IMR-90 (cell line): ENCODE measurements at places on chromosomes 7 and 10. TPM values are rescaled to one million over a fixed set of nuclear protein-coding genes. Genes with fewer than 3 reads are reported as not detected.

HYAL4 gene
- not detected in 2 replicates for total RNA-seq

MARVELD1 gene
- total RNA-seq: 12.0 and 15.6 TPM in 2 replicates

SUPV3L1 gene
- 22.5 and 24.4 TPM in 2 replicates for total RNA-seq

SPOCK2 gene
- total RNA-seq: not detected in 2 replicates

TET1 gene
- total RNA-seq: 4.3 and 5.6 TPM in 2 replicates

CLCN1 gene
- total RNA-seq: not detected in 2 replicates

LRRC4 gene
- total RNA-seq: 0.54 and 0.56 TPM in 2 replicates

NUPR2 gene
- total RNA-seq: not detected in 2 replicates

SPDYE9 gene
- not detected in 2 replicates for total RNA-seq

DNA sequence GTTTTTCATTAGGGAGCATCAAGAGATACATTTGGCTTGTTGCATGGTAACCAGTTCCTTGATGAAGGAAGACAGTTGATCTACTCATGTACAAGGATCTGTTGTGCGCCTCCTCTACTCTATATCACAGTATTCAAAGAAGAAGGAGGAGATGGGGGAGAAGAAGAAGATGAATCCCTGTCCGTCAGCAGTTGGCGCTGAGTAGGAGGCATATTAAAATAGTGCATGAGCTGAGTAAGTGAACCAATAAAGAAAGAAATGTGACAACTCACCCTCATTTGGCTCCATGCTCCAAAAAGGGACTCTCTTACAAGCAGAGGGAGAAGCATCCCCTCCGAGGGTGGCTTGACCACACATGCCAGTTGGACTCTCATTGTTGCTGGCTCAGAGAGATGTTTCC is 20.1 kb downstream of the NPS start:
- H3K36me3 ChIP-seq: no peaks in the 10 kb centered on the region
- no peaks in the 10 kb centered on the region for H3K4me1 ChIP-seq
- no peak overlapping the region for H3K4me3 ChIP-seq
- no peak for DNase-seq

- H3K36me3 ChIP-seq: no peaks in the 10 kb centered on the region
- no peaks in the 10 kb centered on the region for H3K4me1 ChIP-seq
- DNase-seq: no peak
- H3K4me3 ChIP-seq: no peak overlapping the region
- H3K27ac ChIP-seq: no peak overlapping the region
- H3K27me3 ChIP-seq: no peaks in the 10 kb centered on the region
These were observed 229.8 kb upstream of the NPY start for GRCh38 chr7:24054236-24054635.

- H3K4me1 ChIP-seq: no peaks in the 10 kb centered on the region
- H3K4me3 ChIP-seq: no peak overlapping the region
- no peaks in the 10 kb centered on the region for H3K36me3 ChIP-seq
- no peak for DNase-seq
- H3K27me3 ChIP-seq: no peaks in the 10 kb centered on the region; the same call in 1 of the 2 replicates
These were observed 11.6 kb upstream of the PRKCQ start for GRCh38 chr10:6591668-6592067.

DNA sequence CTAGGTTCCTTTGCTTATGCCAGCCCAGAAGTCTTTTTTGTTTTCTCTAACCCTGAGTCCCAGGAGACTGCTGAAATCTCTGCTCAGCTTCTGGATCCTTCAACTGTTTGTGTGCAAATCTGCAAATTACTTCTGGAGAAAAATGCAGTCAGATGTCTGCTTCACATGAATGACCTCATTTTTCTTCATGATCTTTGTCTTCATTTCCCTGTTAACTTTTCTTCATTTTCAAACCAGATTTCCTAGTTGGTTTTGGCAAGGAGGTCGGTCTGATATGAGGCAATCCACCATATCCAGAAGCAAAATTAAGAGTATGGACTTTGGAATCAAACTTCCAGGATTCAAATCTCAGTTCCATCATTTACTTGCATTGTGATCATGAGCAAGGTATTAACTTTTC is 66.8 kb downstream of the ZNF503 start:
- peaks cover 9% of the 10 kb centered on the region for H3K27me3 ChIP-seq
- no peak overlapping the region for H3K4me3 ChIP-seq
- H3K4me1 ChIP-seq: no peaks in the 10 kb centered on the region; the same call in 1 of the 2 replicates
- H3K36me3 ChIP-seq: no peaks in the 10 kb centered on the region

DNA sequence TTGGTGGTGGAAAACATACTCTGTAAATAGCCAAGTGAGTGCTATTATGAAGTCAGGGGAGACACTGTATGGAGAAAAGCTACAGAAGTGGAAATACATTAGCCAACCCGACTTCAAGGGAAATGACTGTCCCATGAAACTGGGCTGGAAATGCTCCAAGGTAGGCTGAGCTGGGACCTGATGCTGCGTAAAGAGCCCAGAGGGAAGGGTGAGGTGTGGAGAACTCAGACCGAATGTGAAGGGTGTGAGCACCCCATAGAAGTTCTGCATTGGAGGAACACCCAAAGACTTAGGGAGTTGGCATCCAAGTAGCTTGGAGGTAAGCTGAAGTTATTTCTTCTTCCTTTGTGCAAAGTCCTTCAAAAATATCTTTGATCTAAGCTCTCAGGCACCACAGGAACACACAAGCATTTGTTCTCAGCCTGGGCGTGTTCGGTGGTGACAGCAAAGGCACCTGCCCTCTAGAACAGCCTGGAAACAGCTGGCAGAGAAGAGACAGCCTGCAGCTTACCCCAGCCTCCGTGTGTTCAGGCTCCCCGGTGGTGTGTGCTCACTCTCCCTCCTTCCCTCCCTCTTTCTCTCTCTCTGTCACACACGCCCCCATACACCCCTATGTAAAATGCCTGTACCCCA is 19.1 kb upstream of the GJD4 start:
- no peaks in the 10 kb centered on the region for H3K4me1 ChIP-seq
- no peak for DNase-seq
- H3K36me3 ChIP-seq: no peaks in the 10 kb centered on the region
- H3K4me3 ChIP-seq: no peak overlapping the region

GRCh38 chr10:73264423-73264822 is 12.0 kb upstream of the MRPS16 start:
- H3K4me1 ChIP-seq: no peaks in the 10 kb centered on the region
- no peak for DNase-seq
- no peak overlapping the region for H3K4me3 ChIP-seq
- peaks cover 14% of the 10 kb centered on the region for H3K27me3 ChIP-seq
- no peak overlapping the region for H3K27ac ChIP-seq
- no peaks in the 10 kb centered on the region for H3K36me3 ChIP-seq

DNA sequence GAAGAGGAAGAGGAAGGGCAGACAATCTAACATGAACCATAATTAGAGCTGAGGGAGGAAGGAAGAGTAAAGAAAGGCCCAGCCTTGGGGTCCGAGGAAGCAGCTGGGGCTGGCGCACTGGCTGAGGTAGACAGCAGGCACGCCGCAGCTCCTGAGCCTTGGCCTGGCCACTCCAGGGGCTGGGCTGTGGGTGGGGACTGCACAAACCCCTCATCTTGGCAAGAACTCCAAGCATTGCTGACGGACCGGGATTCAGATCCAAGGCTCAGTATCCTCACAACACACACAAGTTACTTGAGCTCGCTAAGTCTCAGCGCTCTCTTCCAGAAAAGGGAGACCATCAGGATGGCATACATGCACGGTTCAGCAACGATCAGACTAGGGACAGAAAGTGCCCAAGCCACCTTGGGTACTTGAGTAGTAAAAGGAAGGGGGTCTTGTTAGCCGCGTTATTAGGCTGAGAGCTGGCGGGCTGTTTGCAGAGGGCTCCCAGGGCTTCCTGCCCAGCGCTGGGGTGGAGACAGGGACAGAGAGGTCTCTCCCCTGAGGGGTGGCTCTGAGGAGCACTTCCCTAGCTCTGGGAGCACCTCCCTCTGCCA is 4.5 kb downstream of the TNS3 start:
- no peak overlapping the region for H3K4me3 ChIP-seq
- no peak for DNase-seq
- peak overlapping the region; percentile 91 for H3K27ac ChIP-seq

DNA sequence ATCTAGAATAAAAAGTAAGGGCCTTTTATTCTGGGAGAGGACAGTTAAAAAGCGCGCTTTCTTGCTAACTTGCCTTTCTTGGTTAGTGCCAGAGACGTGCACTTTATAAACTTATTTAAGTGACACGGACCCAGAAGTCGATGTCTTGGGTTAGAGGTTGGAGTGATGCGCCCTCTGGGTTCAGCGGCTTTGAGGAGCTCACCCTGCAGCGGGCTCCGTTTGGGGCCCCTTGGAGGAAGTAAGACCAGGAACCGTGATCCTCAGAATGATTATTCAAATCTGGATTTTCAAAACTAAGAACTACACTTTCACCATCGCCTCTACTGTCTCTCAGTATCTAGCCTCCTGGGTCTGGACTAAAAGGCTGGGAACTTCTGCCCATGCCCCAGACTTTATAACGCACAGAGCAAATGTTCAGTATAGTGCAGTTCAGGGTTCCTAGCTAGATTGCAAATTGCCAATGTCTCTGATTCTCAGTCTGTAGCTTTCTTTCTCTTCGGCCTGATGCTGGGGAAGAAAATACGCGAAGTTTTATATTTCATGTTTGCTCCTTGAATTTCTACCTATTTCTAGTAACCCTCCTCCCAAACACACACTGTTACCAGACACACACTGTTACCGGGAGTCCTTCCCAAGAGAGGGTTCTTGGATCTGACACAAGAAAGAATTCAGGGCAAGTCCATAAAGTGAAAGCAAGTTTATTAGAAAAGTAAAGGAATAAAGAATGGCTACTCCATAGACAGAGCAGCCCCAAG is 18.6 kb upstream of the SMO start:
- no peak for DNase-seq
- H3K36me3 ChIP-seq: no peaks in the 10 kb centered on the region
- H3K4me3 ChIP-seq: no peak overlapping the region
- H3K4me1 ChIP-seq: no peaks in the 10 kb centered on the region; the same call in 1 of the 2 replicates
- no peak overlapping the region for H3K27ac ChIP-seq

DNA sequence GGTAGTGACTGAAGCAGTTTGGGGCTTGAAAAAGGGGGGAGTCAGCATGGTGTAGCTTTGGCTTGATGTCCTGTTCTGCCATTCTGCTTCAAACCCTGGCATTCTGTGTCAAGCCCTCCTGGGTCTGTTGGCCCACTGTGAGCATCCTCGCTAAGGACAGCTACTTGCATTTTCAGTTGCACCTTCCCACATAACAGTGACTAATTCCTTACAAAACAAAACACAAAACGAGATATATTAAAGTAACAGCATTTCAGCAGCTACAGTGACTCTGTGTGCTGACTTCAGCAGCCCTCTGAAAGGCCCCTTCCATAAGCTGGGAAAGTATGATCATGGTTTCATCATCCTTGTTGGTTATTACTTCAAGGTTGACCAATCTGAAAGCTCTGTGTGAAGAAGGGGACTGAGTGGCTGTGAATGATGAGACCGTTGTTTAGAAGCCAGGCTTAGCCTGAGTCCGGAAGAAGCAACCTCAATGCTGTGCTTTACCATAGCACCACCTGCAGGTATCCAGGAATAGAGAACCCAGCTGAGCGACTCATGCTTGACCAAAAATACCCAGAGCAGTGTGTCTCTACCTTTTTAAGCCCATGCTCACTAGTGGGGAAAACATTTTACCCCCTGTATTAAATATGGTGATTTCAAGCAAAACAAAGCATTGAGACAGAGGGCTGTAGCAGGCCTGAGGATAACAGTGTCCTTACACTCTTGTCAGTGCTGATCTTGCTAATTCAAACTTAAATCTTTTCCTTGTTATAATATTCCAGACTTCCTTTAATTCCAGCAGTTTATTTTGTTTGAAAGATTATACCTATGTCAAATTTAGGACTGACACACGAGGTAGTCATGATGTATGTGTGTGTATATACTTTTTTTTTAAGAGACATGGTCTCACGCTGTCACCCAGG is 42.6 kb upstream of the CC2D2B start:
- peak overlapping the region; percentile 44; the same call in 1 of the 2 replicates for H3K27ac ChIP-seq
- H3K4me3 ChIP-seq: no peak overlapping the region
- DNase-seq: peak; percentile 86
- no peaks in the 10 kb centered on the region for H3K27me3 ChIP-seq

- peak; percentile 6 for DNase-seq
- H3K4me3 ChIP-seq: no peak overlapping the region
- H3K36me3 ChIP-seq: no peaks in the 10 kb centered on the region
- no peak overlapping the region for H3K27ac ChIP-seq
- H3K27me3 ChIP-seq: no peaks in the 10 kb centered on the region
- H3K4me1 ChIP-seq: no peaks in the 10 kb centered on the region
These were observed 156.0 kb downstream of the ZNF33B start for GRCh38 chr10:42482411-42482810.

- no peak for DNase-seq
- H3K4me1 ChIP-seq: no peaks in the 10 kb centered on the region
- H3K27me3 ChIP-seq: no peaks in the 10 kb centered on the region
- no peak overlapping the region for H3K4me3 ChIP-seq
These were observed 306.5 kb downstream of the GATA3 start for GRCh38 chr10:8360814-8361509.

DNA sequence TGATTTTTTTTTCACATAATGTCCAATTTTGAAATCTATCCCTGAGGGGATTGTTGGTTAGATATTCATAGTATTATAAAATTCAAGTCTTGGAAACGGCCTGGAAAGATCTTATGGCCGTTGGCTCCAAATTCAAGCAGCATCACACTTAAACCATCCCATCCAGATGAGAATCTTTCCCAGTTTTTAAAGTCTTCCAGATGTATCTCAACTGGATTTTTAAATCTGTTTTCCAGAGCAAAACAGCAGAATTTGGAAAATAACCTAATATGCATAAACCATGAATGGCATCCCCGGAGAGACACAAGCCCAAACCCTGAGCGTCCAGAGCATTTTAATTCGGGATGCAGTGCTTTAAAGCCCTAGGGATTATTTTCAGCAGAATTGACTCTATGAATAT is 208.2 kb upstream of the PRKCQ start:
- H3K4me1 ChIP-seq: peaks cover 7% of the 10 kb centered on the region
- no peak overlapping the region for H3K27ac ChIP-seq
- H3K36me3 ChIP-seq: no peaks in the 10 kb centered on the region
- H3K4me3 ChIP-seq: no peak overlapping the region
- DNase-seq: no peak

GRCh38 chr7:116929021-116929420 is 24.3 kb upstream of the ST7 start:
- H3K4me3 ChIP-seq: no peak overlapping the region
- no peaks in the 10 kb centered on the region for H3K27me3 ChIP-seq
- H3K4me1 ChIP-seq: no peaks in the 10 kb centered on the region

DNA sequence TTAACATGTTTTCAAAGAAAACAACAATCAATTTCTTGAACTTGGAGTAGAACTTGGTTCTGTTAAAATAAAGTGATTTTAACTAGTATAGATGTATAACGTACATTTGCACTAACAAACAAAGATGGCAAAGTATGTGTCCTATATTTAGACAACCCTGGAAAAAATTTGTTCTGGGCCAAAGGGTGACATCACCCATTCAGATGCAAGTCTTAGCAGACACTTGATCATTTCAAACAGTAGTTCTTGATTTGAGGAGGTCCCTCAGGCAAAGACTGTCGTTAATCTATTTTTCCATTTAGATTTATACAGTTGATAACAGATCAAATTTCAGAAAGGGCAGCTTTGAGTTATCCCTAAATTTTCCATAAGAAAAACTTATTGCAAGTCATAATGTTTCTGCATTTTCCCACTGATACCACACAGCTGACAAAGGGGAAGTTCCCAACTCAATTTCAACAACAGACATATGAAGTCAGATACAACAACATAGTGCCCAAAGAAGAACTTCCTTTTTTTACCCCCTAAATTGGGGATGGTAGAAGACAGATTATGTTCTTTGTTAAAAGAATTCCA is 5.2 kb downstream of the NMT2 start:
- peak; percentile 16 for DNase-seq
- no peaks in the 10 kb centered on the region for H3K27me3 ChIP-seq
- H3K36me3 ChIP-seq: no peaks in the 10 kb centered on the region
- H3K4me1 ChIP-seq: peaks cover 5% of the 10 kb centered on the region
- H3K27ac ChIP-seq: no peak overlapping the region
- H3K4me3 ChIP-seq: no peak overlapping the region
